ENCODE measurements at places on chromosomes 4 and X.

GRCh38 chr4:123731035-123731434 is 334.4 kb downstream of the SPRY1 start:
- no peak for DNase-seq

DNA sequence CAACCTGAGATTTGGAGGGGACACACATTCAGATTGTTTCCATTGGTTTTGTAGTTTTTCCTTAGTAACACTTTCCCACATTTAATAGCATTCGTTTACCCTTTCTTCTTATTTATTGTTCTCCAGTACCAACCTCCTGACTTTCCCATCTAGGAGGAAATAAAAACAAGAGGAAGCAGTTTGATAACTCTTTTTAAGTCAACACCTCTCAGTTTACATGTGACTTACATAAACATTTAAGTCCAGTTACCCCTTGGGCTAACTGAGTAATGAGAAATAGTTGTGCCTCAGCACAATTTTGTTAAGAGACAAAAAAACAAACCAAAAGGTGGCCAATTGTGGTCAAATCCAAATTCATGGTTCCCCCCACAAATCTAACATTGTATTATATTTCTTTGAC is 34.8 kb downstream of the PHOX2B start:
- DNase-seq: no peak

DNA sequence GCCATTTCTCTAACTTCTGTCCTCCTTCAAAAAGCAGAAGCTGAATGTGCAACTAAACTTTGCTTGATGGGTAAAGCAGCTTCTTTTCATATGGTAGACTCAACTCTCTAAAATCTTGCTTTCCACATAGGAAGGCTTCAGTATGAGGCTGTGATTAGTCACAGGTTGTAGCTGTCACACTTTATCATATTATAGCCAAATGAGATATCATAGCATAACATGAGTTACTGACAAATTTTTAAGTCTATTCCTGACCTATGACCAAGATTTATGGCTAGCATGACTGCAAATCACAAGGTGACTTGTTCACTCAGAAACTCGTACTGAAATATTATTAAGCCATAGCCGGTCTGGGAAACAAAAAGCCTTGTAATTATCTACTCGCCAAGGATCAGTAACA is 998.6 kb downstream of the RPA4 start:
- no peak for DNase-seq

- DNase-seq: no peak
These were observed 173.2 kb upstream of the FAM9B start for GRCh38 chrX:9207142-9207541.

GRCh38 chrX:68121371-68121770 is 311.9 kb downstream of the OPHN1 start:
- no peak for DNase-seq

DNA sequence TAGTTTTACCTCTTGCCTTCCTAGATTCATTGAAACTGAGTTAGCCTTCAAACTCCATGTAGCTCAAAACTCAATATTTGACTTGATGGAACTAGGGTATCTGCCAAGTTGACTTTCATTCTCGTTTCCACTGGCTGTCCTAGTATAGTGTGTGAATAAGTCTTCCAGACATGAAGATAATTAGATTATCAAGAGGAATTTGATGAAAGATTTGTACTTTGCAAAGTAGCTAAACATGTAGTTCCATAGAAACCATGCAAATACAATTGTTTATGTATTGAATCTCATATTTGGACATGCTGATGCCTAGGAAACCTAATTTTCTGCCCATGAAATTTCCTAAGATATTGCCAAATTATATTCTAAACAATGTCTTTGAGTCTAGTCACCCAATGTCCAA is 297.5 kb downstream of the ARHGAP24 start:
- no peak for DNase-seq

DNA sequence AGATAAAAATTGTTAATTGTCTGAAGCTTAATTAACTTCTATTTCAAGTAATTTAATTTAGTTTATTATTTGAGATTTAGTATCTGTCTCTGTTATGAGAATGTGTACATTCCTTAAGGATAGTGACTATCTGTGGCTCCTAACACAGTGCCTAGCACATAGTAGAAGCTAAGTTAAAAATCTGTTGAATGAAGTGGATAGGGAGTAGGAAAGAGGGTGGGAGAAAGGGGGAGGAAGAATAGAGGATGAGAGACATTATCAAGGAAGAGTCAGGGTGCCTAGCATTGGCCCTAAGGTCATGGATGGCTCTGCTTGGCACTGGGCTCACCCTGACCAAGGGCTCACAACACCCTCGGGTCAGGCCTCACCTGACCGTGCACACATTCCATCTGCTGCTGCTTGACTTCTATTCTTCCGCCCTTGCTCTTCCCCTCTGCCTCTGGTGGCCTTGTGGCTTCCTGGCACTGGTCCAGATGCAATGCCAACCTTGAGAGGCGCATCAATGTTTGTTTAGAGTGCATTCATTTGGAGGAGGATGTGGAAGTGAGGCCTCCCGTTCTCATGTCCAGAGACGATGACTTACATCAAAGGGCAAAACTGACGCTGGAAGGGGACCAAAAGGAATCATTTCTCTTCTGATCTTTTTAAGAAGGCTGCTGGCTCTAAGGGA is 42.3 kb downstream of the TRIM2 start:
- DNase-seq: no peak

DNA sequence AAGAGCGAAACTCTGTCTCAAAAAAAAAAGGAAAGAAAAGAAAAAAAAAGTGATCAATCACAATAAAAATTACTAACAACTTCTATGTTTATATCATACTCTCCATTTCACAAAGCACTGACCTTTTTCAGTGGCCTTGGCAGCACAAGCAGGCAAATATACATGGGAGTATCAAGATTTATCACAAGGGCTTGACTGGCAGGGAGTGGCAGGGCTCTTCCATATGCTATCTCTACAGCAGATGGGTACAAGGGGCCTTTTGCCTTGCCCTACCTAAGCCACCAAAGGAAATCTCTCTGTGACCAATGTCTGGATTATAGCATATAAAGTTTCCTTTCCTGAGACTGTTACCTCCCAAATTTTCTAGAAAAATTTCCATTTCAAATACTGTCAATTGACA is 24.4 kb downstream of the TSPAN5 start:
- DNase-seq: no peak

DNA sequence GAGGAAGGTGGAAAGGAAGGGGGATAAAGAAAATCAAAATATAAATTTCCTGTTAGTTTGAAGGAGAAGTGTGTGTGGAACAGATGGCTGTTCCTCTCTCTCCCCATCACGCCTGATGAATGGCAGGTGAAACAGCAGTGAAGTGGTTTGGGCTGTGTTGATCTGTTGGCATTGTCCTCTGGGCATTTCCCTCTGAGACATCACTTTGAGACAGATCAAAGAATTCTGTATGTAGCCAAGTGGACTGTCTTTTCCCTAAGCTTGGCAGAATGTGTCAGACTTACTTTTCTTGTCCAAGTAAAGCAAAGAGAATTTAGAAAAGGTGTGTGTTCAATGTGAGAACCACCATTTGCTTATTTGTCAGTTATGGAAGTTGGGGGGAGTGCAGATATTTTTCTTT is 47.5 kb downstream of the SEPTIN11 start:
- no peak for DNase-seq

DNA sequence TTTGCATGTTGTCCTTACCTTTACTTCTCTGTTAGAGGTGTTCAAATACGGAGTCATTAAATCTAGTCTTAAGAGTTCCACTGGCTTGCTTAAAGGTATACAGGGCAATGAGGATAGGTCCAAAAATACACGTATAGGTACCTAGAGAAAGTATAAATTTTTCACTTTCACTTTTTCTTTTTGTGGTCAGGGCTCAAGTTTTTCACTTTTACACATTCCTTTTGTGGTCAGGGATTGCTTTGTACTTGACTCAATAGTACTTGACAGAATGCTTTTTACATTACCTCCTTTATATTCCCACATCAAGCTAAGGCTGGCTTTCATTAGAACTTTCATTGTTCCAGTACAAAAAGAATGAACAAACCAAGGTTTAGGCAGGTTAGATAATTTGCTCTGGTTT is 21.7 kb downstream of the TMEM184C start:
- no peak for DNase-seq

- no peak for DNase-seq
These were observed 31.5 kb upstream of the ELF2 start for GRCh38 chr4:139208404-139208945.

- no peak for DNase-seq
These were observed 38.6 kb downstream of the SORBS2 start for GRCh38 chr4:185773419-185773818.

GRCh38 chrX:132786217-132786616 is 172.2 kb downstream of the HS6ST2 start:
- DNase-seq: no peak

DNA sequence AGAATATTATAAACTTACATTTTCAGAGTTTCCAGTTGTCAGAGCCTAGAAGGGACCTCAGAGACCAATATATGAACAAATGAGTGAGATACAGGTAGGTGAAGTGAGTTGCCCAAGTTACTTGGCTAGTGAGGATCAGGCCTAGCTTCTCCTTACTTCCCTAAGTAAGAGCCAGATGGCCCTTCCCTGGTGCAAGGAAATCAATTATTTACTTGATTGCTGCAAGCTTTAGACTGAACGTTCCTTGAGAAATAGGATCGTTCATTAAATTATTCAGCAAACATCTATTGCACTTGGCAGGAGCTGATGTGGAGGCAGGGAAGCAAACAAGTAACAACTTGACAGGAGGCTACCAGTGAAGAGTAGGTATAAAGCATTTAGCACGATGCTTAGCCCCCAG is 117.8 kb downstream of the EFHC2 start:
- no peak for DNase-seq

DNA sequence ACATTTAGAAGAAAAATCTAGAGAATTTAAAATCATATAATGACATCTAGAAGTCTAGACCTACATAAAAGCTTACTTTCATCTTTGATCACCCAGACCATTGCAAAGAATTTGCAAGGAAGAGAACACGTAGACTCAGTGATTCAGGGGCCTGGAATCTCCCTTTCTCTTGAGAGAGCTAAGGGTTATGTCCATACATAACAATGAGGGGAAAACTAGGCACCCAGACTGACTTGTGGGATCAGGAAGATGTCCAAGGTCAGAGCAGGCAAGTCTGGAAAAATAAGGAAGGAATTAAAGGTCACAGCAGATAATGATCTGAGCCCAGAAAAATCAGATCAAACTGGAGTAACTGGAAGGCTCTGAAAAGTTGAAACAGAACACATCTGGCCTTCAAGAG is 198.4 kb upstream of the SFRP2 start:
- no peak for DNase-seq

- peak; percentile 20 for DNase-seq
These were observed 22.8 kb downstream of the CFAP99 start for GRCh38 chr4:2441393-2442174.

GRCh38 chr4:19051831-19052230 is 1030.3 kb upstream of the LCORL start:
- no peak for DNase-seq

- DNase-seq: no peak
These were observed 23.0 kb downstream of the MAP7D3 start for GRCh38 chrX:136227948-136228838.

DNA sequence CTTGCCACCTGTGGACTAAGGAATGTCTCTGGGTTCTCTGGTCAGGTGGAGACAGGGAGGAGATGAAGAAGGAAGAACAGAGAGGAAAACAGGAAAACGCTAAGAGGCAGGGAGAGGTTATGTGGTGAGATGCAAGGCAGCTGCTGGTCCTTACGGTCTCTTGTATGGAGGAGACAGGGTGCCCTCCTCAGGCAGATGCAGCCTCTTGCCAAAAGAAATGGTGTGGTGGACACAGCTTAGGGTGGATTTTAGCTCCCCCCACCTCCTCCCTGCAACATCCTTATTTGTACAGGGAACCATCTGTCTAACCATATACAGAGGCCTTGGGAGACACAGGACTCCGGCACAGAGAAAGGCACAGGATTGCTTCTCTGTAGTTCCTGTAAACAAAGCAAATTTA is 9.7 kb downstream of the OCIAD2 start:
- no peak for DNase-seq

DNA sequence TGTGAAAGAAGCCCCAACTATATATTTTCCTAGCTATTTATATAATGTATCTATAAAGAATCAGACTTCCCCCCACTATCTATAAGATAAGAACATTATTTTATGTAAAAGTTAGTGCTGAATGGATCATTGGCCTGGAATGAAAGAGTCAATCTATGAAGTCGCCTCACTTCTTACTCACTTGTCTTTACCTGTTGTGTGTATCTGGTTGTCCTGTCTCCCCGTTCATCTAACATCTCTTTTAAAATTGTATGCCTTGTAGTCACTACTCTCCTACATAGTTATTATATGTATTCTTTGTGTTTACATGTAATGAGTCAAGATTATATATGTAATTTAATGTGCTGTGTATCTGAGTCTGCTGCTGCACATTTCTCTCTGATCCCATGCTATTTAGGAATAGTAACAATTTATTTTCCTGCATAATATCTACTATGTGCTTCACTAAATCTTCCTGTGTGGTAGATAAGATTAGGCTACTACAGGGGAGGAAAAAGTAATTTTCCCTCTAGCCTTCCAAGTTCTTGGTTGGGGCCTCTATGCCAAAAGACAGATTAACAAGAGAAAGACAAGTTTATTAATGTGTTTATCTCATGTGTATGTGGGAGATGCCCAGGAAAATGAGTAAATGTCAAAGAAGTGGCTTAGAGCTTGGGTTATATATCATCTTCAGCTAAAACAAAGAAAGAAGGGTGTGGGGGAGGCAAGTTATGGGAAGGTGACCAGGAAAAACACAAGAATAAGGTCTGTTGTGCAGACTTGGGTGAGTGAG is 77.6 kb upstream of the FRMPD4 start:
- DNase-seq: no peak

GRCh38 chr4:9924750-9925149 is 96.5 kb downstream of the SLC2A9 start:
- DNase-seq: no peak

GRCh38 chr4:170008371-170008770 is 17.8 kb downstream of the MFAP3L start:
- no peak for DNase-seq

DNA sequence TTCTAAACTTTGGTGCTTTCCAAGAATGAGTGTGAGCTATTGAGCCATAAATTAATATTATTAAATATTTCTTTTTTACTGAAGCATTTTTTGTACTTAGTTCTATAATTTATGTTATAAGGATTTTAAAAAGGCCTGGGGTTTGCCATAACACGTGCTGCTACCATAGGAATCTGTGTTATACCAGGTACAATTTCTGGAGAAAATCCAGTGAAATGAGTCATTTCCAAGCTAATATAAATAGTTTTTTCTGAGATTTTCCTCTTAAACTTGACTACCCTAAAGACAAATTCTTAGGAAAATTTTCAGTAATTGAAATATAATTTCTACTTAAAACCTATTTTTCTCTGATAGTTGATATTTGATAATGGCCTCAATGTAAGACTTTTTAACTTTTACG is 130.8 kb downstream of the TLL1 start:
- no peak for DNase-seq

DNA sequence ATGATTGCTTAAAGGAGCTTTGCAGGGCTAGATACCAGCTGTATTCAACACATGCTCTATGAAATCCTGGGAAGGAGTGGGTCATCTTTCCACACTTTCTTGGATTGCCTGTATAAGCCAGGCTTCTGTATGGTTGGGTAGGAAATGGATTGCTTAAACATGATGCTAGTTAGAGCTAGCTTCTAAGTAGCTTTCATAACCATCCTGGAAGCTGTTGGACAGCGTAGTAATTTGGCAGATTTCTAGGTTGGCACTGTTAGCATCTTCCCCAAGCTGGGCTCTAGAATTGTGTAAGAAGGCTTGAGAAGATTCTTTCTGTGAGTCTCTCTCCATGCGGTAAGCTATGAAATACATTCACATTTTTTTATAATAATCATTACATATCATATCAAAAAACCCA is 127.3 kb downstream of the LINC00632 start:
- DNase-seq: no peak

- no peak for DNase-seq
These were observed 67.4 kb upstream of the PCDH18 start for GRCh38 chr4:137599734-137600133.
